Activated T-cell treated with anti-CD3 and anti-CD28 coated beads, Interleukin-2, amount 50 U/mL, for 24 hours (primary cell): ENCODE measurements at places on chromosomes 11 and 22.
A peak's percentile ranks its signal among the peaks of the same experiment; 100 is the strongest.

DNA sequence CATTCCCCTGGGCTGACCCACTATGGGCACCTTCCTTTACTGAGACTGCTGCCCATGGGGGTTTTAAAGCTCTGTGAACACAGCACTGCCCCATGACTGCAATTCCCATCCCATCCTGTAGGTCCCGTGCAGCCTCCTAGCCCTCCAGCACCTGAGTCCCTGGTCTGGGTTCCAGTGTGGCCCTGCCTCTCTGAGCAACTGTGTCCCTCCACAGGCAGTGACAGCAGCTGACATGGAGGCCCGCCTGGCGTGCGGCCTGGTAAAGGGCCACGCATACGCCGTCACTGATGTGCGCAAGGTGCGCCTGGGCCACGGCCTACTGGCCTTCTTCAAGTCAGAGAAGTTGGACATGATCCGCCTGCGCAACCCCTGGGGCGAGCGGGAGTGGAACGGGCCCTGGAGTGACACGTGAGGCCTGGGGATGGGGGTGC lies 12.6 kb downstream of the OMP start:
- no peak for DNase-seq

GRCh38 chr22:23147617-23148387 lies 2.5 kb downstream of the RAB36 start:
- no peak for DNase-seq

DNA sequence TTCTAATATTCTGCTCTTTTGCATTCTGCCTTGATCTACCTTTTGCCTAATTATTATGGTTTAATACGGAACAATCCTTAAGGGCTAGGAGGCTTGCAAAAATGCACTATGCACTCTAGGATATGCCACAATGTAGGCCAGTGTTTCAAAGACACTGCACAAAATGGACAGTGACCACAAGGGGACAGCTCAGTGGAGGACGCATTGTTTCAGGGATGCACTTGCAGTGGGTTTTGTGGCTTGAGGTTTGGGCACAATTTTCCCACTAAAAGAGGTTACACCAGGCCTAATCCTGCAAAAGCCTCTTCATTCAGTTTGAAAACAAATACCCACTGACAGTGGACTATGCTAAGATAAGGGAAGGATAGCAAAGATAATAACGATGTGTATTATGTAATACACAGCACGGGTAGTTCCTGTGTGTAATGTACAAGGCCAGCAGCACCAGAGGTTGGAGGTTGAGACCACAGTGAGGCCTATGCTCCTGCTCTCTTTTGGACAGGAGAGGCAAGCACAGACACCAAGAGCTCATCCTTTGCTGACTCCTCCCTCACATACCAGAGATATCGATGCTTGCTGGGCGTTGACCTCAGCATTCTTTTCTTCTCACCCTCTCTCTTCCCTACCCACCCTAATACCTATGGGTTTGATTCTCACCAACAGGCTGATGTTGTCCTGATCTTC lies 12.7 kb downstream of the MAP6 start:
- no peak for DNase-seq

DNA sequence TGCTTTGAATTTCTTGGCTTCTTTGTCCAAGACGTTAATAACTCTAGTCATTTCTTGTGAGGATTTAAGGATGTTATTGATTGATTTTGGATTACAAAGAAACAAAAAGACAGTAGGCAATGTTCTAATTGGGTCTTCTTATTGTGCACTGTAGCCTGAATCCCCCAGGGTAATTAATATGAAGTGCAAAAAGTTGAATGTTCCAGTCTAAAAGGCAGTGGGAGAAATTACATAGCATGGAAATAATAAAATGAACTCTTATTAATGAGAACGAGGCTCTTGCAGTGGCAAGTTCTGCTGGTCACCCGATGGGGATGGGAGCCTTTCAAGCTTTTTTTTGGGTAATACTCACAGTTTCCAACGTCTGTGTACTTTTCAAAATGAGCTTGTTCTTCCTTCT lies 45.6 kb downstream of the UBASH3B start:
- no peak for DNase-seq

DNA sequence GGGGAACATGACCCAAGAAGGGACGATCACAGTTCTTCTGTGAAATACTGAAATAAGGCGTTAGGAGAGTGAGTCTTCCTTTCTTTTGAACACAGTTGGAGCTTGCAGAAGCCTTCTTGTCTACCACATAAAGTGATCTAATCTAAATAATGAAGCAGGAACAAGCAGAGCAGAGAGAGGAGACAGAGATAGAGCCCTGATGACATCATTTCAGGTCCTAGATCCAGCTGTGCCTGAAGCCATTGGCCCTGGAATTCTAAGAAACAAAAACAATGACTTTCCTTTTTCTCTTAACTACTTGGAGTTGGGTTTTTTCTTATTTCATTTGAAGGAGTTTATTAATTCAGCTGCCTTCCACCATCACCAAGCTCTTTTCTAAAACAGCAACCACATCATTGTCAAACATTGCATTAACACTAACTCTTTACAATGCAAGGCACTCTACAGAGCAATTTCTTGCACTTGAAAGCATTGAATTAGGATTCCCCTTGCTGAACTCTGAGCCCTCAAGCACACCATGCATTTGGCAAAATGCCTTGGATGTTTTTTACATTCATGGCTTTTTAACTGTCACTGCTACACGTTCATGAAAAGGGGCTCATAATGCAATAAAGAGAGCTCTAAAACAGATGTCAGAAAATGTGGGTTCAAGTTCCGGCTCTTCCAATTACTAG lies 117.2 kb upstream of the TIMP3 start:
- no peak for DNase-seq

- DNase-seq: peak; percentile 72
Measured at GRCh38 chr11:65891219-65892136, 1.0 kb downstream of the CCDC85B start.

- no peak for DNase-seq
Measured at GRCh38 chr11:3140291-3140603, 24.9 kb downstream of the OSBPL5 start.

DNA sequence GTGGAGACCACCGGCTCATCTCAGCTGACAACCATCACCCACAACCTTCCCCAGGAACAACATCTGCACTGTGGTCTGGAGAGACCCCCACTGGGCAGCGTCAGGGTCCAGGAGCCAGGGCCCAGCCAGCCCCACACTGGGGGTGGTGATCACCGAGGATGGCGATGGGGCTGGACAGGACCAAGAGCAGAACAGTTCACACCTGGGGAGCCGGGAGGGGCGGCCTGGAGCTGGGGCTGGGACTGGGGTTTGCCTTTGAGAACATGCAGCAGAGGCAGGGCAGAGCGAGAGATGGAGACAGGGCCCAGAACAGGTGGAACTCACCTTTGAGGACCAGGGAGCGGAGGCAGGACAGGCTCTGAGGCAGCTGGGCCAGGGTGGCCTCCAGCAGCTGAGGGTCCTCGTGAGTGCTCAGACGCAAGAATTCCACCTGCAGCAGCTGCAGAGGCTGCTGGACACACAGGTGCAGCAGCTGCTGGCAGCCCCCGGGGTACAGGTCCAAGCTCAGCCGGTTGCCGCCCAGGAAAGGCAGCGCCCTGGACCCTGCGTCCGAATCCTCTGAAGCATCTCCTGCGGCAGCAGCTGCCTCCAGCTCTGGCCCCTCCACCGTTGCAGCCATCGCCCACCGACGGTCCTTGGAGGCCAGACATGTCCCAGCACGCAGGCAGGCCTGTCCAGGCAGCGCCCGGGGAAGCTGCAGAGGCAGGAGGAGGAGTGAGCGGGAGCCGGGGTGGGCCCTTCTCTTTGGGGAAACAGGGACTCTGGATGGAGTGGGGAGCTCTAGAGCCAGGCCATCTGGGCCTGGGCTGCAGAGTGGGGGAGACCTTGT lies 1.0 kb downstream of the PIDD1 start:
- no peak for DNase-seq

- no peak for DNase-seq
Measured at GRCh38 chr11:108754901-108755625, 90.2 kb downstream of the DDX10 start.

DNA sequence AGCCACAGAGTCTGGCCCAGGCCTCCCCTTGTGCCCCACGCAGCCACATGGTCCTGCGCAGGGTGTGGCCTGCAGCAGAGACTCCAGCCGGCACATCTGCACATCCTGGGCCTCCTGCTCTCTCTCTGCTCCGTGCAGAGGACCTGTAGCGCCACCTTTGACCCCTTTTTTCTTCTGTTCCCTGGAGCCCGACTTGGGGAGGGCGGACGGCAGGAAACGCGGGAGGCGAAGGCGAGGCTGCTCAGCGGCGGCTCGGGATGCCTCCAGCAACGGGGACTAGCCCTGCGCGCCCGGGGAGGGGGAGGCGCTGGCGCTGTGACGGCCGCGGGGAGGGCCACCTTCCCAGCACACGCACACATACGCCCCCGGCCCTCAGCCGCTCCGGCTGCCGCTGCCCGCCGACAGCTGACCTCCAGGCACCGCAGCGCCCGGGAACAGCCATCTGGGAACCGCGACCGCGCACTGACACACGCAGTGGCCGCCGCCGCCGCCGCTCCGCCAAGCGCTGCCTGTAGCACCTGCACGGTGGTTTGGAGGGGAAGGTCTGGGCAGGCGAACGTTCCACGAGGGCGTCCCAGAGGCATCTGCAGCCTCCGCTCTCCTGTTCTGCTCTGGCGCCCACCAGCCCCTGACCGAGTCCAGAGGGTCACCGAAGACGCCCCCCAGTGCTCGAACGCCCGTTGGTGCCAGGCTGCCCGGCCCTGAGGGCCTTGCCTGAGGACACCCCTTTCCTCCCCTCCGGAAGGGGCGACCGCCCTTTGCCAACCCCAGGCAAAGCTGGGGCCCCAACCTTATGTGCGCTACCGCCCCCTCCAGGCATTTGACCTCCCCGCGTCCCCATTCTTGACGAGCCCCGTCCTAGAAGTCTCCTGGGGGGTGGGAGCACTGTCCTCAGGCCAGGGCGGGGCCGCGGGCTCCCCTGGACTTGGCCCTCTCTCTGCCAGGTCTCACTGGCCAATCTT lies 16.9 kb upstream of the C22orf42 start:
- no peak for DNase-seq

DNA sequence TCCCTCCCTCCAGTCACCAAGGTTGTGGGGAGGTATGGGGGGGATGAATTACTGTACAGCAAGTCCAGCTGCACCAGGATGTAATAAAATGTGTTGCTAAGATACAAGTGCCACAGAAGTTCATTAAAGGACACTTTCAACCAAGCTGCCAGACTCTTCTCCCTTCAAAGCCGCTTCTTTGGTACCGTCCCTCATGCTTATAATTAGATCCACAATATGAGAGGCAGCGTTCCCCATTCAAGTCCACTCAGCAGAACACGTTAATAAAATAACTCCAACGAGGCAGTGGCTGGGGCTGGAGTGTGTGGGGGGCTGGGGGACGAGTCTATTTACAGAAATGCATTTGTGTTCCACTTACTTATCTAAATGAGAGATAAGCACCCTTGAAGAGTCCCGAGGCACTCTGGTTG lies 14.7 kb downstream of the PHF21B start:
- DNase-seq: no peak

- peak; percentile 75 for DNase-seq
Measured at GRCh38 chr22:39117585-39118191, 20.6 kb downstream of the APOBEC3H start.

- no peak for DNase-seq
Measured at GRCh38 chr11:108858622-108859021, 193.8 kb downstream of the DDX10 start.

DNA sequence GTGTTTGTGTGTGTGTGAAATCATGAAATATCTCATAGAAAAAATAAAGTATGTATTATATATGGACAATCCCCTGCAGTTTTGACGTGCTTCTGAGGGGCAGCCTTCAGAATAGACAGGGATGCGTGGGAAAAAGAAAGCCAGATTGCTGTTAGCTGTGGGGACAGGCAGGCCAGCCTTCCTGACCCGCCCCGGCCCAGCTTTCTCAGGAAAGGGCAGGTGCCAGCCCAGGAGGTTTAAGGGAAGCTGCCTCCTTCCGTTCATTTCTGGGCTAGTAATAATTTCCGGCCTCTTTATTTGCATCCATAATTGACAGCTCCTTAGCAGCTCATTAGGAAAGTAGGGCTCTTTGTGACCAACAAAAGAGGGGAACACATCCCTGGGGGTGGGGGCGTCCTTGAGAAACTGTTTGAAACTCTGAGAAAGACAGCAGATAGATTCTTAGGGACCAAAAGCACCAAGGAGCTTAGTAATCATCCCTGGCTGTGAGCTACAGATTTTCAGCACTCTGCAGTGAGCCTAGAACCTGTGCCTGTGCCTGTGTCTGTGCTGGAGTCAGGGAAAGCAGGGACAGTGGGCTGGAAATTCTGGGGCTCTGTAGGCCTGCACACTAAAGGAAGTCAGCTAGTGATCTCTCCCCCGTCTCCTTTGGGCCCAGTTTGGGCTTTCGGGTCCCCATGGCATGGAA lies 632.9 kb upstream of the CADM1 start:
- no peak for DNase-seq

- DNase-seq: no peak
Measured at GRCh38 chr11:9028581-9028980, 24.8 kb upstream of the NRIP3 start.

DNA sequence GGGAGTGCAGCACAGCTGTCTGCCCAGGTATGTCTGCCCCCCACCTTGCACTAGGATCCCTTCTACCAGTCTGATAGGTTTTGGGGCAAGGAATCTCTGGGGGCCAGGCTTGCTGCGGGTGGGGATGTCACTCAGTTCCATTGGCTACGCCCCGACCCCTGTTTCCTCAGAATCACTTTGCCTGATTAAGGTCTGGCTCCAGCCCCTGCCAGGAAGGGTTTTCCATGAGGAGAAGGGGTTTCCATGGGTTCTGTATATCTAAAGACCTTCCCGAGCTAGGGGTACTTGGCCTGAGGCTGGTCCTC lies 14.0 kb downstream of the OTOG start:
- DNase-seq: no peak

DNA sequence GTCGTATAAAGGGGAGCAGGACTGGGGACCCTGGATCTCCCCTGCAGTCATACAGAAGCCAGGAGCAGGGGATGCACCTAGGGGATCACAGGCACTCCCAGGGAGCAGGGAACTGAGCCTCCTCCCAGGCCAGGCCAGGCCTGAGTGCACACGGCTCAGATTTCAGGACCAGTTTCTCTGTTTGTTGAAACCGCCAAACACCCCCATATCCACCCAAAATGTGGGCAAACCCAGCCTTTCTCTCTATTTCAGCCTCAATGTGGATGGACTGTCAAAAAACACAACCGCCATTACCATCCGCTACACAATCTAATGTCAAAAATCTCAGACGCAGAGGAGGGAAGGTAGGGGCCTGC lies 17.5 kb downstream of the MN1 start:
- no peak for DNase-seq

GRCh38 chr22:41935015-41935351 lies 8.4 kb upstream of the TNFRSF13C start:
- DNase-seq: no peak

DNA sequence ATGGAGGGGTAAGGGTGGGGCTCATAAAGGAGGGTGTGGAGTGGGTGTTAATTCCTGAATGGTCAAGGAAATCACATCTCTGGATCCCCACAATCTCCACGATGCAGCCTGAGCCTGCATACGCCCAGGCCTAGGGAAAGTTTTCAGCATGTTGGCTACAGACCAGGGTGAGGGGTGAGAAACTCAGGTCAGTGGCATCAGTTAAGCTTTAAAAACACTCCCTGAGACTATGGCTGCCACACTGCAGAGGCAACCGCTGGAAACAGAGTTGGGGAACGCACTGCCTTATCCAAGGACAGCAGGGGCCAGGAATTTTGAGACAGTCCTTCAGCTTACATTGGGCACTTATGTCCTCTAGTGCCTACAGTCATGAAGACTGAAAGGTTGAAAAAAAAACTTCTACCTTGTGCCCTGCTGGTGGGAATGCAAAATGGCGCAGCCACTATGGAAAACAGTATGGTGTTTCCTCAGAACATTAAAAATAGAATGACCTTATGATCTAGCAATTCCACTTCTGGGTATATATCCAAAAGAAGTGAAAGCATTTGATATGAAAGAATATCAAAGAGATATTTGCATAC lies 19.7 kb downstream of the DKK3 start:
- DNase-seq: no peak
